ENCODE measurements at places on chromosomes 13 and 19.

DNA sequence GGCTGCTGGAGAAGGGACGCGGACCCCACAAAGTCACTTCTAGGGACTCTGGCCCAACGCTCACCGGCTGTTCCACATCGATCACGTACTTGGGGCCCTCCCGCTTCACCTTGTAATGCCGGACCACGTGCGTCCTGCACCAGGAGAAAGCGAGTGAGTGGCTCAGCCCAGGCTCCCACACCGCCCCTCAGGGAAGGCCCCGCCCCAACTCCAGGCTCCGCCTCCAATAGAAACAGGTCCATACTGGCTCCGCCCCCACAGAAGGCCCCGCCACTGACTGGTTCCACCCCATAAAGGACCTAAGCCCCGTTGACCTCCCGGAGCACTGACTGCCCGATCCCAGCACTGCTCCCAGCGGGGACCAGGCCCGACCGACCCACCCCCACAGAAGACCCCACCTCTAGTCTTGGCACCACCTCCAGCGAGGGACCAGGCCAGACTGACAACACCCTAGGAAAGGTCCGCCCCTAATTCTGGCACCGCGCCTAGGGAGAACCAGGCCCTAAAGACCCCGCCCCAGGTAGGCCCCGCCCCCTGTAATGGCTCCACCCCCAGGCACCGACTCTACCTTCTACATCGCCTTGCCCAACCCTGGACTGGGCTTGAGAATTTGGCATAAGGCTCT is 11.3 kb downstream of the STAP2 start:
- peak; percentile 76 for DNase-seq

- no peak for DNase-seq
These were observed 10.1 kb downstream of the LGALS7B start for GRCh38 chr19:38799104-38799503.

DNA sequence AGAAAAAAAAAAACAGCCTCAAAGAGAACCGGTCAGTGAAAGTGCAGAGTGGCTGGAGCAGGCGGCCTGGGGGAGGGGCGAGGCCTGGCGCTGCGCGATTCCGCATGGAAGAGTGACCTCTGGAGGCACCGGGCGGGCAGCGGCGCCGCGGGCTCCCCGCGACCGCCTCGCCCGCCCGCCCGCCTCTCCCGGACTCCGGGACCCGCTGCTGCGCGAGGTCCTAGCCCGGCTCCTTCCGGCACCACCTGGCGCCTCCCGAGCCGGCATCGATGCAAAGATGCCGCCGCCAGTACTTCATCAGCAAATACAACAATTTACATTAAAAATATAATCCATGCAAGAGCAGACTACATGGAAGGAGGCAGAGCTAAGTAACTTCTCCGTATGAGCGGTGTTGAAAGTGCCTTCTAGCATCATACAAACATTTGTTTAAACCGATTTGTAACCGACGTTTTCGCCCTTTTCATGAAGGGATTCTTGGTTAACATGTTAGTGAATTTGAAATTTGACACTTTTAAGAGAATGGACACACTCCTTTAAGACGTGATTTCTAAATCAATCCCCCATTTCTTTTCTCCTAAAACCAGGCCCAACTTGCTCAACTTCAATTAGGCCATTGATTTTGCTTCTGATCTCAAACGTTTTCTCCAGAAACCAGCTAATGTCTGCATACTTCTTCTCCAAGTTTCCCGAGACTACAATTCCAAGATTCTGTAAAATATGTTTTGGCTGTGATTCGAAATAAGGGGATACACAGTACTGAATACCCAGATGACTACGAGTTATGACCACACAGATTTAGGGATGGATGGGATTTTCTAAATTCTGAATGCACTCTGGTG is 2.1 kb downstream of the EFNB2 start:
- no peak for DNase-seq

- DNase-seq, result no peak
These were observed 23.8 kb downstream of the TEX101 start for GRCh38 chr19:43438291-43439031.

DNA sequence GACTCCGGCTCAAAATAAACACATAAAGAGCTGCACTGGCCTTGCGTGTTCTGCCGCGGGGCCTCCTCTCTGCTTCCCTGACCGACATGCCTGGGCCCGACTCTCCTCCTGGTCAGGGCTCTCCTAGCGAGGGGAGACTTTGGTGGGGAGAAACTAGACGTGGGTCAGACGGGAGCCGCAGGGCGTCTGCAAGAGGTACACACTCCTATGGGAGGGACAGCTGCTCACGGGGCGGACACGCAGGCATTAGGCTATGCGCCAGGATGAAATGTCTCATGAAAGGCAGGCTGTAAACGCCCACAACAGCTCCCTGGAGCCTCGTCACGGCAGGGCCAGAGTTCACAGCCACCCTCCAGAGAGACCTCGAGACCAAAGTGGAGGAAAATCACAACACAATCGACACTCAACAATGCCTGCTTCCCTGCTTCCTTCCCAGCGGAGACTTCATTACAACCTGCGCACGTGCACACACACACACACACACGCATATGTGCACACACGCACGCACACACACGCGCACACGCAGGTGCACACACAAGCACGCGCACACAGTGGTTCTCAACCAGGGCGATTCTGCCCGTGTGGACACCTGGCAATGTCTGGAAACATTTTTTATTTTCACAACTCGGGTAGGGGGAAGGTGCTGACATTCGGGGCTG is 5.8 kb downstream of the SLC39A3 start:
- no peak for DNase-seq

DNA sequence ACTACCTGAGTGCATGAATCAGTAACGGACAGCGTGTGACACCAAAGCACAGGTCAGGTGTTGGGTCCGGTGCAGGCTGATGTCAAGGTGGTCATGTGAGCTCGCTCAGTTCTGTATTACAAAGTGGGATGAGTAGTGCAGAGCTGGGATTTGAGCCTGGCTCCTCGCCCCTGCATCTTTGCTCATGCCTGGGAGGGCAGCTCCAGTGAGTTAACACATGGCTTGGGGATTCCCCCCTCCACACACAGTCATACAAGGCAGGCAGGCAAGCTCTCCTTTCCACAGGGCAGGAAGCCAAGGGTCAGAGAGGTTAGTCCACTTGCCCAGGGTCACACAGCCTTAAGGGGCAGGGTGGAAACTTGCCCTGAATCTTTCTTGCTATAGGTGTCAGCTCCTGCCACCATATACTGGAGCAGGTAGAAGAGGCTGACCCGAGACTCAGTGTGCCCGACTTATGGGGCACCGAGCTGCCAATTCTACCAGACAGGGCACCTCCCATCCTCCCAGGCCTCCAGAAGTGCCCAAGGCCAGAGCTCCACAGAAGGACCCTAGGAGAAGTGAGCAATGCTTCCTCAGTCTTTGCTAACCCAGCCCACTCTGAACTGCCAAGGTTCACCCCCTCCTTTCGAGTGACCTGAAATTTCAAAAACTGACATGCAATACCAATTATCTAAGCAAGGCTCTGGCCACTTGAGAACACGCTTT is 35.4 kb downstream of the ZNF787 start:
- no peak for DNase-seq

- no peak for DNase-seq
These were observed 6.2 kb downstream of the OCEL1 start for GRCh38 chr19:17232258-17232657.

DNA sequence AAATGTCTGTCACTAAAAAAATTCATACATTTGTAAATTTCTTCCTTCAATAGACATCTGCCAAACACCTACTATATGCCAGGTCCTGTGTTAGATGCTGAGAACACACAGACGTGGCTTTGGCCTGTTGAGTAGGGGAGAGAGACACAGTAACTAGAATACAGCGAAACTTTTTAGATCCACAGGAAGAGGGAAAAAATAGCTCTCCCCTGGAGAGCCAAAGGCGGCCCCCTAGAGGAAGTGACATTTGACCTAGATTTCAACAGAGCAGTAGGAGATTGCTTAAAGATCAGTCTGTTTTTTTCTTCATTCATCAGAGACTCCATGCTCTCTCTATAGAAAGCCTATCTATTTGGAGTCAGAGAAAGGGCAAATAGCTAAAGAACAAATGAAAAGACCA is 11.3 kb downstream of the LCP1 start:
- no peak for DNase-seq

- no peak for DNase-seq
These were observed 339.8 kb upstream of the OBI1 start for GRCh38 chr13:78998630-78999315.

DNA sequence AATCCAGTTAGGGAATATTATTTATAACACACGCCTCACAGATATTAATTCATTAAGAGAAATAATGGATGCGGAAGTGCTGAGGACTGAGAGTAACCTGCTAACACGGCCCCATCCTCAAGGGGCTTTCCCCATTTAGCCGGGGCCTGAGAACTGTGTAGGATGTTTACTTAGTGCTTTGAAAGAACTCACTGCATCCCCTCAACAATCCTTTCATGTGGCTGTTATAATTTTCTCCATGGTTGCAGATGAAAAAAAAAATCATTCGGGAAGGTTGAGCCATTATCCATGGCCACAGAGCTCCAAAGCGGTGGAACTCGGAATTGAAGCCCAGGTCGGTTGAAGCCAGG is 98.2 kb downstream of the ING1 start:
- DNase-seq, result no peak

GRCh38 chr13:23325191-23325590 is 108.3 kb downstream of the SACS start:
- DNase-seq, result no peak

DNA sequence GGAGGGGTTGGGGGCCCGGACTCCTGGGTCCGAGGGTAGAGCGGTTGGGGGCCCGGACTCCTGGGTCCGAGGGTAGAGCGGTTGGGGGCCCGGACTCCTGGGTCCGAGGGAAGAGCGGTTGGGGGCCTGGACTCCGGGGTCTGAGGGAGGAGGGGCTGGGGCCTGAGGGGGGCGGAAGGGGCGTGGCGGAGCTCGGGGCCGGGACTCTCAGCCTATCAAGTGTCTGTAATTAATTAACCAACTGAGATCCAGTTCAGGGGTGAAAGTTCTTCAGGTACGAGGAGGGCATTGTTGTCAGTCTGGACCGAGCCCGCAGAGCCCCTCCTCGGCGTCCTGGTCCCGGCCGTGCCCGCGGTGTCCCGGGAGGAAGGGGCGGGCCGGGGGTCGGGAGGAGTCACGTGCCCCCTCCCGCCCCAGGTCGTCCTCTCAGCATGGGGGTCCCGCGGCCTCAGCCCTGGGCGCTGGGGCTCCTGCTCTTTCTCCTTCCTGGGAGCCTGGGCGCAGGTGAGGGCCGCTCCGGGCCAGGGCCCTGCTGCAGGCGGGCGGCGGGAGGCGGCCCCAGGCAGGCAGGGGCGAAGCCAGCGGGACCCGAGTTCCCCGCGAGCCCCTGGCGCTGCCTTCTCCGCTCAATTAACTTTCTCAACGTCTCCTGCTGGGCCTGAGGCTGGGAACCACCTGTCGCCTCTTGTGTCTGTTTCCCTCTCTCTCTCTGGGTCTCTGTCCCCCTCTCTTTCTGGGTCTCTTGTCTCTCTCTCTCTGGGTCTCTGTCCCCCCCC is 697 bp downstream of the FCGRT start:
- DNase-seq, result no peak

DNA sequence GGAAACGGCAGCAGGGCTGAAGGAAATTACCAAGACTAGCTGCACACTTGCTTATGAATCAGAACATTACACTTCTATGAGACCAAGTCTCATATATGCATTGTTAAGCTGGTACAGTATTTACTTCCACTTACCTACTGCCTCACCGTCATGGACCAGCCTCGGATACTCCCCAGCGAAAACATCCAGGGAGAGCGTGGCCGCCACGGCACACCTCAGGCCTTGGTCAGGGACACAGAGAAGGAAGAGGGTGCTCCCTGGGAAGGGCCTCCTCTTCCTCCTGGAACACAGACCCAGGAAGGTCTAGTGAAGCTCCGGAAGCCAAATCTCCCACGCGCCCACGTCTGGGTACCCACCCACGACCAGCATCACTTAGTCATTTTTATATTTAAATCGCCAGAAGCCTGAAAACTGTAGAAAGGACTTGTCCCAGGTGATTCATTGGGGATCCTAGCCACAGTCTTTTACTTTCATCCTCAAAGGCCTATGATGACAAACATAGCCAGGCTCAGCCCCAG is 24.4 kb upstream of the MTIF3 start:
- DNase-seq, result no peak

GRCh38 chr19:4042064-4042730 is 24.5 kb downstream of the ZBTB7A start:
- DNase-seq, result no peak

GRCh38 chr13:26255691-26256277 is 1.9 kb downstream of the CDK8 start:
- DNase-seq, result no peak

- peak; percentile 36 for DNase-seq
These were observed 298.8 kb downstream of the SHISA2 start for GRCh38 chr13:25752957-25753551.

DNA sequence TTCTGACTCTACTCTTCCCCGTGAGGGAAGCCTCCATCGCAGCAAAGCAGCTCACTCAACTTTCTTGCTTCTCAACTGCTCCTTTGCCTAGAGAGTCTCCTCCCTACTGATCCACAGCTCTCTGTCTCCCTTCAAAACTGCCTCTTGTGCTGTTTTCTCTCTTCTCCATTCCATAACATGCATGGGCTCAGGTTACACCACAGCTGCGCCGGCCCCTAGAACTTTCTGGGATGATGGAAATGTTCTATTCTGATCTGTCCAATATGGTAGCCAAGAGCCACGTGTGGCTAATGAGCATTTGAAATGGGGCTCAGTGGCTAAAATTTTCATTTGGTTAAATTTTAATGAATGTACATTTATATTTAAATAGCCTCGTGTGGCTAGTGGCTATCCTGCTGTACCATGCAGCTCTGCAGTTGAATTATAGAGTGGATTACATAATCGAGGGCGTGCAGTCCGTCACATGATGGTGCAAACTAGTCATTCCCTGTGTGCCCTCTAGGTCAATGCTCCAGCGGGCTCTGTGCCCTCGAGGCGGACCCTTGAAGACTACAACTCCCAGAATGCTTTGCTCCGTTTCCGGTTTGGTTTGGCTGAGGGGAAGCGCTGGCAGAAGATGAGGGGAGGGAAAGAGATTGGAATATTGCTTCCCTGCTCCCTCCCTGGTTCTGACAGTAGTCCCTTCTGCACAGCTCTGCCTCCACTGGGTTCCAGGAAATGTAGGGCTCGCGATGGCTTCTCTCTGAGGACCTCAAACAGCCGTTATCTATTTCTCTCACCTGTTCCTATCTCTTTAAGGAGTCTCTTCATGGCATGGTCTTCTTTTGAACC is 109.8 kb downstream of the CACNA1A start:
- DNase-seq, result no peak

DNA sequence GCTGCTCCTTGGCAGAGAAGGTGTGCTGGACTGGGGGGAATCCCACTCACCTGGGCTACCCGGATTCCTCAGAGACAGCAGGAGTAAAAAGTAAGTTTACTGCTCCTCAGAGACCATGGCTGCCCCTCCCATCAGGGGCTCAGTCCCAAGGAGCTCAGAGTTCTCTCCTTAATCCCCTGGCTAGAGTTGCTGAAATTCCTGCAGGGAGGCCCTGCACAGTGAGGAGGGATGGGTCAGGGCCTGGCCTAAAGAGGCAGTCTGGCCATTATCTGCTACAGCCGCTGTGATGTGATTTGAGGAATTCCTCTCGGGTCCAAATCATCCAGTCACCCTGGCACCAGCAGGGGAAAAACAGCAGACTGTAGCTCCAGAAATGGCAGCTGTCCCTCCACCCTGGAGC is 502.5 kb downstream of the PCDH17 start:
- no peak for DNase-seq

GRCh38 chr13:30730526-30730925 is 4.8 kb upstream of the ALOX5AP start:
- DNase-seq, result no peak
